H7 (cell line): ENCODE measurements at places on chromosomes 11 and 22. TPM values are rescaled to one million over a fixed set of nuclear protein-coding genes. Genes with fewer than 3 reads are reported as not detected.

OR4D11 gene
- not detected in 2 replicates for total RNA-seq

APOBEC3H gene
- total RNA-seq = 0.52 TPM in 1 of 2 replicates, not detected in the other

RASSF10 gene
- 2.1 and 4.8 TPM in 2 replicates for total RNA-seq

CBLIF gene
- total RNA-seq = not detected in 2 replicates

CSKMT gene
- 24.7 and 38.1 TPM in 2 replicates for total RNA-seq

MYRF gene
- 3.6 and 4.2 TPM in 2 replicates for total RNA-seq

TRPC6 gene
- total RNA-seq = 1.4 and 2.1 TPM in 2 replicates
